Ammon's horn (tissue), 1 donor: ENCODE measurements at places on chromosomes 11 and 22.

GRCh38 chr22:20741634-20742581 is 32.0 kb upstream of the SERPIND1 start:
- DNase-seq: no peak

DNA sequence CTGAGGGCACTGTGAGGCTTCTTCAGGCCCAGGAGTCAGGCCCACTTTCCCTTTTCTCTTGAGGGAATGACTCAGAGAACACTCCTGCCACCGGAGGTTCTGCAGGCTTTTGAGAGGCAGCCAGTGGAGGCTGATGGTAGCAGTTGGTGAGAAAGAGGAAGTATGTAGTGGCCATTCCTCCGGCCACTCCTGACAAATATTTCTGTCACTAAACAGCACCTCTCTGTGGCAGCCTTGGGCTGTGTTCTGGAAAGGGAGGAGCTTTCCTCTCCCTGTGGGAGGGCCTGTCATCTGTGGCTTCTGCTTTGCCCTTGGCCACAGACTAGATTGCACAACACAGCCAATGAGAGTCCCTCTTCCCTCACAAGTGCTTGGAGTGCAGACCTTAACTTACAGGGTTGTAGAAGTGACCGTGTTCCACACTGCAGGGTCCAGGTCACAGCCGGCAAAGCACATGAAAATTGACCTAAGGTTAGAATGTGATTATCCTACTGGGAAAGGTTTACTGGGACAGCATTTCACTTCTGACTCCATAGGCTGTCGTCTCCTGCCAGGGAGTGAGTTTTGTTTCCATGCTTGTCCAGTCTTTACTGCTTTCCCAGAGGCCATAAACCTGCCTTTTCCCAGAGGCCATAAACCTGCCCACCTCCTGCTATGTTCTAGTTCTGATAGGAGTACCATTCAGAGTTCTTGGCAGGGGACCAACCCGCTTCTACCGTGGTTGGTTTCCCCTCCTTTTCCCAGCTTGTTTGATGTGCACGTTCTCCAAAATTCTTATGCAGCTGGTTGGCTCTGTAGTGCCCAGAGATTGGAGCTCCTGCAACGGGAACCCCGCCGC is 33.3 kb downstream of the MARK2 start:
- peak; percentile 94 for DNase-seq

- no peak for DNase-seq
These were observed 123.4 kb upstream of the ANO1 start for GRCh38 chr11:69954756-69955155.

DNA sequence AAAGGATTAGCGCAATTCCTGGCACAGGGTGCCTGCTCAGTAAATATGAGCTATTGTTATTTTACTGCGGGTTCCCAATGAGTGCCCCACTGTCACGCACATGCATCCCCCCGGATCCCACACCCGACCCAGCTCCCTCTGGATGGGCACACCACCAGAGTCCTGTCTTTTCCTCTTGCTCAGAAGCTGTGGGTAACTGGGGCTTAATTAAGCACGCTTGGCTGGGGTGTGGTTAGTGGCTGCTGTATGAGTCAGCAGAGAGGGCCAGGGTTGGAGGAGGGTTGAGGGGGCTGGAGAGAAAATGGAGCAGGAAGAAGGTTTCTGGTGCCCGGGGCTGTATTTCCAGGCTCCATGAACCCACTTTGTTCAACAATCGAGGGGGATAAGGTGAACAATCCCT is 30.3 kb upstream of the NECTIN1 start:
- no peak for DNase-seq

DNA sequence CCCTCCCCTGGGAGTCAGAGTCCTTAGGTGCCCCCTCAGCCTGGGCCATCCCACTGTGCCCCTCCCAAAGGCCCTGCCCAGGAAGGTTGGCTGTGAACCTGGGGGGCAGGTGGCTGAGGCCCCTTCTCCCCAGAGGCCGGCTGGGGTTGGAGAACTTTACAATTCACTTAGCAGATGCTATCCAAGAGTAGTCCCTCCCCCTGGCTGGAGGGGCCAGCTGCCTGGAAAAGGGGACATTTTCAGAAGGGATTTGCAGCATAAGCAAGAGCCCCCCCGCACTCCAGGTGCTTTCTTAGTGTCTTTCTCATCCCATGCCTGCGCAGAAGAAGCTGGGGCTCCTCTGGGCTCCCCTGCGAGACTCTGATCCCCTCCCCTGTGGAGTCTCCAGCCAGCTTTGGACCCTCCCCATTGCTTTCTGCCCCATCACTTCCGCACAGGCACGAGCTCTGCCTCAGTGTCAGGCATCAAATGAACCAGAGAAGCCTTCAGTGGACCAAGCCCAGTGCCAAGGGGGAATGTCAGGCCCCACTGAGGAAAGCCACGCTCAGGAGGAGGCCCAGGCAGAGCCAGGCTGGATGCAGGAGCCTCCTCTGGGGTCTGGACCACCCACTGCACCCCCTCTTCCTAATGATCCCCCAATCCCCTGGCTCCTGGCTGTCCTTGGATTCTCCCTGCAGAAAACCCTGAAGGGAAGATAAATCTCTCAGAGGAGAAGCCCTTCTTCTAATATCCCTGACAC is 3.7 kb downstream of the SSTR3 start:
- DNase-seq: no peak

DNA sequence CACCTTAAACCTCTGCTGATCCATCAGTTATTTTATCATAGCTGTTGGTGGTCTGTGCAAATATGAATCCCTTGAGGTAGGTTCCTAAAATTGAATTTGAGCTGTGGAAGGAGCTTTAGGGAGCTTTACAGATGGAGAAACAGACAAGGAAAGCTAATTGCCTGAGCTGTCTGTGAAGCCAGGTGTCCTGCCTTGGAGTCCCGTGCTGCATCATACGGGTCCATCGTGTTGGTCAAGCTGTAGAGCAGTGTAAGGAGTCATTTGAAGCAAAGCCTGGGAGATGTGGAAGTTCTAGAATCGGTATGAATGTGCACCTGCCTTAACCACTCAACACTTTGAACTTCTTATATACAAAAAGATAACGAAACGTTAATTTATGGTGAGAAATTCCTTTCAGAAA is 1.0 kb downstream of the POLA2 start:
- no peak for DNase-seq
